ENCODE measurements at places on chromosomes 13 and 19.

DNA sequence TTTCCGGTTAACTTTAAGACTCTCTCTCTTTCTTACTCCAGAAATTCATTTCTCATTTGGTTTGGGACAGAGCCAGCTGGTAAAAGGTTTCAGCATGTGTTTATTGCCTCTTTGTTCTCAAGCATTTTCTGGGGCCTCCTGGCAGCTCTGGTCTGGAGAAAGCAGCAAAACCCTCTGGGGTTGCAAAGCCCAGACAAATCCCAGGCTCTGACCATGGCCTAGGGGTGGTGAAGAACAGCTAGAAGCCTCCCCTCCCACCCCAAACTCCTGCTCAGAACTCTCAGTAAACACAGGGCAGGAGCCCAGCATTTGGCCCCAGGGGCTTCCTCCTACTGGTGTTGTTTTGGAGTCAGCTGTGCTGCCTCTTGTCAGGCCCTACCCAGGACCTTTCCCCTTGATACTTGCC lies 124.2 kb upstream of the SERP2 start:
- no peak for DNase-seq

DNA sequence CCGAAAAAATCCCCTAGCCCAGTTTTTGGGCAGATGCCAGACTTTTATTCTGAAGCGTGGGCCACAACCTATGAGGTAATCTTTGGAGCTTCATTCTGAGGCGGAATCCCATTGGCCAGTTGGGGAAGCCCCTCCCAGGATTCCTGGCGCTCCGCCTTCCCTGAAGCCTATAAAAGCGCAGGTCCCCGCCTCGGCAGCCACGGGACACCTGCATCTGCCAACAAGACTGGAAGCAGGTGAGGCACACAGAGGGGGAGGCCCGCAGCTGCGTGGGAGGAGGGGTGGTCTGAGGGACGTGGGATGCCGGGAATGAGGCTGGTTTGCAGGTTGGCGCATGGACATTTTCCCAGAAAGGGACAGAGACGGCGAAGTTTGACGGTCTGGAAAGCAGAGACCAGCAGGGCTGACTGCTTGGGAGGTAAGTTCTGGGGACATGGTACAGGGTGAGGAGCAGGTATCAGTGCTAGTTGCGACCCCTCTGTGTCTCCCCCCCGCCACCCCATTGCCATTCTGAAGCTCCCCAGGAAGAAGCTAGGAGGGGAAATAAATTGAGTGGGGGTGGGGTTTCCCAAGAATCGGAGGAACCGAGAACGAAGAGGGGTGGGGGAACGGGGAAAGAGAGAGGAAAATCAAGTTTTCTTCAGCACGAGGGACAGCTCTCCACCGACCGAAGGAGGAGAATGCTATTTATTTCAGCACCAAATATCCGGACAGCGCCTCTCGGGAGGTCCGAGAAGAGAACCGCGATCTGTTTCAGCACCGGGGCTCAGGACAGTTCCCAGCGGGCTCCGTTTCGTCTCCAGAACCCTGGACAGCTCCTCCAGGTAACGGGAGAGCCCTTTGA lies 22.4 kb upstream of the FEM1A start:
- DNase-seq: peak; percentile 61

- DNase-seq: peak; percentile 7
Measured at GRCh38 chr13:48595431-48596429, 58.0 kb upstream of the CYSLTR2 start.

GRCh38 chr13:40549500-40550094 lies 116.8 kb downstream of the FOXO1 start:
- no peak for DNase-seq

DNA sequence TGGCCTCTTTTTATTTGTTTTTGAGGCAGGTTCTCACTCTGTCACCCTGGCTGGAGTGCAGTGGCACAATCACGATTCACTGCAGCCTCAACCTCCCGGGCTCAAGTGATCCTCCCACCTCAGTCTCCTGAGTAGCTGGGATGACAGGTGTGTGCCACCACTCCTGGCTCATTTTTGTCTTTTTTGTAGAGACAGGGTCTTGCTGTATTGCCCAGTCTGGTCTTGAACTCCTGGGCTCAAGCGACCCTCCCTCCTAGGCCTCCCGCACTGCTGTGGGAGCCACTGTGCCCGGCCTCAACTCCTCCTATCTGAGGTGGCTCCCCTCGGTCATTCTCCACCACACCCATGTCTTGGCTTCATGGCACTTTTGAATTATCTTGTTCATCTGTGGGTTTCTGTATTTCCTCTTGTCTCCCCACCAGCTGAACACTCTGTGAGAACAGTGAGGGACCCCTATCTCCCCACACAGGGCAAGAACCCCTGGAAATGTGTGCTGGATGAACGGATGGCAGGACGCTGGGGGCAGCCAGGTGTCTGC lies 7.9 kb downstream of the CKM start:
- no peak for DNase-seq

- DNase-seq: peak; percentile 20
Measured at GRCh38 chr19:42634409-42635232, 39.9 kb upstream of the CEACAM8 start.

DNA sequence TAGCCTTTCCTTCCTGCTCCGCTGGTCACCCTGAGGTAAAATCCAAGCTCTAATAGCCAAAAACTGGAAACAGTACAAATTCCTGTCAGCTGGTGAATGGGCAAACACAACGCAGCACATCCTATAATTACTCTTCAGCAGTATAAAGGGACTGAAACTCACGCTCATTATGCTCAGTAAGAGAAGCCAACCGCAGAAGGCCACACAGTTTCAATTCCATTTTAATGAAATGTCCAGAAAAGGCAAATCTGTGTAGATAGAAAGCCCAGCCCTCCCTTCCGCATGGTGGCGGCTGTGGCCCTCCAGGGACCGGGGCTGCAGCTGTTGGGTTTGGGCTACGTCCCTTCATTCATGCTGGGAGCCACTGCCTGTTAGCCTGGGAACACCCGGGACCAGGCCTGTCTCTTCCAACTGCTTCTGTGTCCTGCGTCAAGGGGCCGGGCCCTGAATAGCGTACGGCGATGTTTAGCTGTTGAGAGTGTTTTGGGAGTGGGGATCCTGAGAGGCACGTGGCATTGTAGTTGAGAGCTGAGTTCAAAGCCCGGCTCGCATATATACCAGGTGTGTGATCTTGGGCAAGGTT lies 23.5 kb downstream of the NKPD1 start:
- DNase-seq: no peak

DNA sequence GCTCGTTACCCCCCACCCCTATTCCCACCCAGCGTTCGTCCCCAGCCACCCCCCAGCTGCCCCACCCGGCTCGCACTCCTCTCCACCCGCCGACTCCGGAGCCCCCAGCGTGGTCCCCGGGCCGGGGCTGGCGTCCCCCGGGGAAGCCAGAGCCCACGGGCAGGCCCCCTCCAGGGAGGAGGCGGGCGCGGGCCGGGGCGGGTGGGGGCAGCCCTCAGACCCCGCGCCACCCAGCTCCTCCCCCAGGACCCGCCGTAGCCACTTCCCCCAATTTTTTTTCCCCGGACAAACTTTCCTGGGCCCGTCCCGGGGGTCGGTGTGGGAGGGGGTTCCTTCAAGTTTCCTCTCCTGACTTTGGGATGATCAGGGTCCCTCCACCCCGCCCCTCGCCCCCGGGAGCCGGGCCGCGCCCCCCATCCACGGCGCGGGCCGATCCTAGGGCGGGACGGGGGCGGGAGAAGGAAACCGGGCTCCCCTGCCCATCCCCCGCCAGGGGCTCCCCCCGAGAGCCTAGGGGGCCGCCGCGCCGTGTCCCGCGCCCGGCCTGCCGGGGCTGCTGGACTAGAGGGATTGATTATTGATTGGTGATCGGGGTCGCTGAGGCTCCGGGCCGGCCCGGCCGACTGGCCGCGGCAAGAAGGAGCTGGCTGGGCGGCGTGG lies 927 bp upstream of the TSHZ3 start:
- DNase-seq: no peak

DNA sequence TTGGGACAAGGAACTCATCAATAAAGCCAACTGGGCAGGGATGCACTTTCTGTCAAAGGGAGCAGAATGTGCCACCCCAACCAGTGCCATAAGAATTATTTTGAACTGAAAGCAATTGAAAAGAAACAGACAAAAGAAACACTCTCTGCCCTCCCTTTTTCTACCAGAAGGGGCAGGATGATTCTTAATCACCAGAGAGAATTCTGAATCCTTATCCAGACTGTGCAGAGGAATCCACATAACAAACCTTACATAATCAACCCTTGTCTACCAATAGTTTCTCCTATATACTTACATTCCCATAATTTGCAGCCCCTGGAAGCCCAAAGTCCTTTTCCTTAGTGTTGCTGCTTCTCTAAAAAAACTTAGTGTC lies 520.7 kb upstream of the NBEA start:
- DNase-seq: no peak

DNA sequence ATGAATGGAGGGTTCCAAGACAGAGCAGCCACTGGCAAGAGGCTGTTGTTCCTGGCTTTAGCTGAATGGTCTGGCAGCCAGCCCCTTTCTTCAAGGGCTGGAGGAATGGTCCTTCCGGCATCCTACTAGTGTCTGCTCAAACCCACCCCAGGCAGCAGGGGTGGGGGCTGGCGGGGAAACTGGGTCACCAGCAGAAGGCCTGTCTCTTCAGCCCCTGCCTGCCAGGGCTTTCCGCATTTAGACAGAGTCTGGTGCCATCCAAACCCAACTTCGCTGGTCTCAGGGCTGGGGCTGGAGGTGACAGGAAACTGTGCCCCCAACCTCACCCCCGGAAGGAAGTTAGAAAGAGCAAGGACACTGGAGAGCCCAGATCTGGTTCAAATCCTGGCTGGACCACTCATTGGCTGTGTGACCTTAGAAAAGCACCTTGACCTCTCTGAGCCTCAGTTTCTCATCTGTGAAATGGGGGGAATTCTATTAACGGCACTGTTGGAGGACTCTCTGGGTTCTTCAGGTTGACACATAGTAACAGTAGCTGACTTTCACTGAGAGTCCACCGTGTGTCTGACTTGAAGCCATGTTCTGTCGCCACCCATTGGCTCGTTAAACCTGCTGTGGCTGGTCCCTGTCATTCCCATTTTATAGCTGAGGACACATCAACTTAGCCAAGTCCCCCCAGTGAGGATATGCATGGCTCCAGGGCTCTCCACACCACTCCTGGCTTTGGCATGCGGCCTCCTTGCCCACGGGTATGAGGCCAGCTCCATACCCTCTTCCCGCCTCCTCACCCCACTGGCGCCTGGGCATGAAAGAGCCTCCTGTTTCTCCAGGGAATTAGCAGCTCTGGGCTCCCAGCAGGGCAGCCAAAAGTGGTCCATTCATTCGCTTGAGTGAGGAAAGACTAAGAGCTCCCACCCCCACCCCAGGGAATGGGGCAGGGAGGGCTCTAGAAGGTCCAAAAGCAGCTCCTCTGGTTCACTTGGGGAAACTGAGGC lies 2.5 kb upstream of the NR2C2AP start:
- no peak for DNase-seq

- DNase-seq: no peak
Measured at GRCh38 chr13:113864273-113864890, 506 bp upstream of the GAS6 start.

Data from stimulated activated CD8-positive, alpha-beta memory T cell treated with anti-CD3 and anti-CD28 coated beads, Interleukin-15, amount 100 ng/mL, for 48 hours (primary cell).